SK-N-SH (cell line): ENCODE measurements at places on chromosomes 4 and X. TPM values are rescaled to one million over a fixed set of nuclear protein-coding genes. Genes with fewer than 3 reads are reported as not detected.

DNA sequence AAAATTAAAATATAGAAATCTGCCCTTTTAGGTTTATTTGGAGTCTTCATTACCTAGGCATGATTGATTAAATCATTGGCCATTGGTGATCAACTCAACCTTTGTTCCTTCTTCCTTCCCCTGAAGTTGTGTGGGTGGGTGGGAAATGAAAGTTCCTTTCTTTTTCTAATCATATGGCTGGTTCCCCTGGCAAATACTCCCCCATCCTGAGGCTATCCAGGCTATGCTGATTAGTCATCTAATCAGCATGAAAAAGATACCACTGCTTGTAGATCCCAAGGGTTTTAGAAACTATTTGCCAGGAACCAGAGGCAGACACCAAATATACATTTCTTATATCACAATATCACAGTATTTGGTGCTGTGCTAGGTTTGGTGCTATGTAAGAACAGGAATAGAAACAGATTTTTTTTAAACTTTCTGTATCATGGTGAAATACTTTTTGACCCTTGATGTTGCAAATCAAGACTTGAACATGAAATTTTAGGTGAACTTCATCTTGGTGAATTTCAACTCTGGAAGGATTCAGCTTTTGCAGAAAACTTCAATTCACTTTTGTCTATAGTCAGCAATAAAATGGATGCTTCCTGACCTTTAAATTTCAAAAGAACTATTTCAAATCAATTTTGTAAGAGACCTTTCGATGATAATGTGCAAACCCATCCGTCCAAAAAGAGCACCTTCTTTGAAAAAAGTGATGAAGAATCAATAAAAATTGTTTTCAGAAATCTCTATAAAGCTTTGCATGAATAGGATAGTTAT, 71.1 kb downstream of the CCSER1 start:
- no peaks in the 10 kb centered on the region for H3K27me3 ChIP-seq
- H3K4me1 ChIP-seq = no peaks in the 10 kb centered on the region
- no peaks in the 10 kb centered on the region for H3K36me3 ChIP-seq
- H3K27ac ChIP-seq = no peak overlapping the region

- no peaks in the 10 kb centered on the region for H3K36me3 ChIP-seq
- DNase-seq = no peak
- H3K4me3 ChIP-seq = no peak overlapping the region
- no peaks in the 10 kb centered on the region for H3K27me3 ChIP-seq
- H3K27ac ChIP-seq = no peak overlapping the region
These were observed 27.2 kb downstream of the PALLD start for GRCh38 chr4:168524006-168524405.

DNA sequence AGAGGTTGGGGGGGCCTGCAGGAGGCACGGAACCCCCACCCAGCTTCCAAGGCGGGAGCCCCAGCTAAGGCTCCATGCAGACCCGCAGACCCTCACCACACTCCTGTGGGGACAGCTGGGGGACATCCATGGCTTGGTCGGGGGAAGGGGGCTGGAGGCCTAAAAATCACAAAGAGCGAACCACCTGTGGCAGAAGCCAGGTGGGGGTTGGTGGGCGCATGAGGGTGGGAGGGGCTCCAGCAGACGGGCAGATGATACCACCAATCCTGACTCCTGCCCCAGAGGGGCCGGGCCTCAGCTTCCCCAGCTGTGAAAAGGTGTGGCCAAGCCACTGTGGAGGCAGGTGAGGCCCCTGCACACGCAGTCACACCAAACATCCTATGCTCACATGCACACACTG, 111.6 kb downstream of the FAM53A start:
- H3K27me3 ChIP-seq = no peaks in the 10 kb centered on the region
- H3K36me3 ChIP-seq = no peaks in the 10 kb centered on the region
- H3K4me1 ChIP-seq = no peaks in the 10 kb centered on the region
- no peak overlapping the region for H3K4me3 ChIP-seq
- no peak overlapping the region for H3K27ac ChIP-seq

- H3K27me3 ChIP-seq = no peaks in the 10 kb centered on the region
- no peaks in the 10 kb centered on the region for H3K4me1 ChIP-seq
- no peak overlapping the region for H3K27ac ChIP-seq
- H3K36me3 ChIP-seq = no peaks in the 10 kb centered on the region
These were observed 23.3 kb upstream of the PSAPL1 start for GRCh38 chr4:7458066-7458425.

DNA sequence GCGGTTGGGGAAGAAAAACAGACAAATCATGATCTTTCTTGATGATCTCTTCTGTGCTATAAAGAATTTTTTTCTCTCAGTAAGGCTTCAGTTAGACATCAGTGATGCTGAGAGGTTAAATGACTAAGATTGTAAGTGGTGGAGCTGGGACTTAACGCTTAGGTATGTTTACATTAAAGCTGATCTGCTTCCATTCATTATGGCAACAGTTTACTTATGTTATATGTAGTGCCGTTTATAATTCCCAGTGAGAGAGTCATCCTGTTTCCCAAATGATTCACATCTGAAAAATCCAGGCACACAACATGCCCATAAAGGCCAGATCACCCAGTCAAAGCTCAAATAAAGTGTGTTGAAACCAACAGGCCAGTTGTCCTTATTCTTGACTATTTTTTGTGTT, 50.1 kb downstream of the CENPVL3 start:
- H3K4me3 ChIP-seq = no peak overlapping the region
- no peaks in the 10 kb centered on the region for H3K36me3 ChIP-seq
- no peak for DNase-seq
- no peaks in the 10 kb centered on the region for H3K4me1 ChIP-seq

DNA sequence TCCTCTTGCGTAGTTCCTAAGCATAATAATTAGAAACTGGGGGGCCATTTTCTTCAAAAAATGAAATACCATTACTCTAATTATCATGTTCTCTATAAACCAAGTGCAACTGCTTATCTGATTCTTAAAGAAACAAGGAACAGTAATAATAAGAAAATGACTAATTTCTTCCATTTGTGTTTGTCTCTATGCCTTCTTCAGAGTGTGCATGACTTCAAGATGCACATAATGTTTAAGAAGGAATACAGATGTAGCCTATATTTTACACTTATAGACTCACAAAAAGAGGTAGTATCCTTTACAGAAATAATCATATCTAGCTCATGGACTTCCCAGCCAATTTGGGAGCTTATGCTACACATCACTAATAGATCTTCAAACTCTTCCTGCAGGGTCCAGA, 131.7 kb downstream of the CHRNA9 start:
- no peaks in the 10 kb centered on the region for H3K27me3 ChIP-seq
- H3K27ac ChIP-seq = no peak overlapping the region
- no peak for DNase-seq
- no peaks in the 10 kb centered on the region for H3K36me3 ChIP-seq
- no peaks in the 10 kb centered on the region for H3K4me1 ChIP-seq

- no peaks in the 10 kb centered on the region for H3K27me3 ChIP-seq
- no peaks in the 10 kb centered on the region for H3K4me1 ChIP-seq
- peak overlapping the region; percentile 73; the same call in 1 of the 2 replicates for H3K27ac ChIP-seq
These were observed 26.5 kb upstream of the NEIL3 start for GRCh38 chr4:177283167-177283566.

GRCh38 chr4:96097693-96098092, 257.8 kb downstream of the PDHA2 start:
- H3K4me3 ChIP-seq = no peak overlapping the region
- no peak overlapping the region for H3K27ac ChIP-seq
- no peaks in the 10 kb centered on the region for H3K4me1 ChIP-seq
- no peaks in the 10 kb centered on the region for H3K27me3 ChIP-seq

DNA sequence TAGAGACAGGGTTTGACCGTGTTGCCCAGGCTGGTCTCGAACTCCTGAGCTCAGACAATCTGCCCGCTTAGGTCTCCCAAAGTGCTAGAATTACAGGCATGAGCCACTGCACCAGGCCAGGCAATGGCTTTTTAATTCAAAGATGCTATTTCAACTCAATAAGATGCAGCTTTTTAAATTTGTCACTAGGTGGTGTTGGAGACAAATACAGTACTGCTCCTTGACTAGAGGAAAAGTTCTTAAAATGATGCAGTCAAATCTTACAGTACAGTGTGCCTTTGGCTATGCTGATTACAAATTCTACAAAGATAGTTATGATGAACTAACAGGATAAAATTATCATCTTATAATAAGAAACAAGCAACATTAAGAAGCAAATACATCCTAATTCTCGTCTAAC, 441.1 kb downstream of the KCNIP4 start:
- H3K36me3 ChIP-seq = no peaks in the 10 kb centered on the region
- DNase-seq = peak; percentile 2
- no peak overlapping the region for H3K27ac ChIP-seq
- H3K27me3 ChIP-seq = no peaks in the 10 kb centered on the region
- no peak overlapping the region for H3K4me3 ChIP-seq

GRCh38 chr4:53747401-53747800, 156.1 kb upstream of the LNX1 start:
- no peak for DNase-seq
- no peak overlapping the region for H3K4me3 ChIP-seq
- peaks cover 8% of the 10 kb centered on the region for H3K4me1 ChIP-seq
- no peaks in the 10 kb centered on the region for H3K27me3 ChIP-seq
- no peak overlapping the region for H3K27ac ChIP-seq

GRCh38 chr4:60605646-60606354, 594.3 kb upstream of the ADGRL3 start:
- no peak overlapping the region for H3K4me3 ChIP-seq
- H3K4me1 ChIP-seq = no peaks in the 10 kb centered on the region
- H3K27me3 ChIP-seq = no peaks in the 10 kb centered on the region
- no peak for DNase-seq
- no peaks in the 10 kb centered on the region for H3K36me3 ChIP-seq
- H3K27ac ChIP-seq = peak overlapping the region; percentile 72

GRCh38 chr4:124288706-124289486, 423.6 kb downstream of the ANKRD50 start:
- no peak for DNase-seq
- no peak overlapping the region for H3K4me3 ChIP-seq
- H3K27ac ChIP-seq = no peak overlapping the region
- no peaks in the 10 kb centered on the region for H3K27me3 ChIP-seq
- H3K4me1 ChIP-seq = no peaks in the 10 kb centered on the region

DNA sequence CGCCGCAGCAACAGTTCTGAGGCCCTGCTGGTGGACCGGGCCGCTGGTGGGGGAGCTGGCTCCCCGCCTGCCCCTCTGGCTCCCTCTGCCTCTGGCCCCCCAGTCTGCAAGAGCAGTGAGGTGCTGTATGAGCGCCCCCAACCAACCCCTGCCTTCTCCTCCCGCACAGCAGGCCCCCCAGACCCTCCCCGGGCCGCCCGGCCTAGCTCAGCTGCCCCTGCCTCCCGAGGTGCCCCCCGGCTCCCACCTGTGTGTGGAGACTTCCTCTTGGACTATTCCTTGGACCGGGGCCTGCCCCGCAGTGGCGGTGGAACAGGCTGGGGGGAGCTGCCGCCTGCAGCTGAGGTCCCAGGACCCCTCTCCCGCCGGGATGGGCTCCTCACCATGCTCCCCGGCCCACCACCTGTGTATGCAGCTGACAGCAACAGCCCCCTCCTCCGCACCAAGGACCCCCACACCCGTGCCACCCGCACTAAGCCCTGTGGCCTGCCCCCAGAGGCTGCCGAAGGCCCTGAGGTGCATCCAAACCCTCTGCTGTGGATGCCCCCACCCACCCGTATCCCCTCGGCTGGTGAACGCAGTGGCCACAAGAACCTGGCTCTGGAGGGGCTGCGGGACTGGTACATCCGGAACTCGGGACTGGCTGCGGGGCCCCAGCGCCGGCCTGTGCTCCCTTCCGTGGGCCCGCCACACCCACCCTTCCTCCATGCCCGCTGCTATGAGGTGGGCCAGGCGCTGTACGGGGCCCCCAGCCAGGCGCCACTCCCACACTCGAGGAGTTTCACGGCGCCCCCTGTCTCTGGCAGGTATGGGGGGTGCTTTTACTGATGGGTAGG, 6.3 kb downstream of the PRAF2 start:
- no peaks in the 10 kb centered on the region for H3K27me3 ChIP-seq
- DNase-seq = peak; percentile 44
- no peaks in the 10 kb centered on the region for H3K36me3 ChIP-seq
- no peaks in the 10 kb centered on the region for H3K4me1 ChIP-seq
- H3K4me3 ChIP-seq = no peak overlapping the region

DNA sequence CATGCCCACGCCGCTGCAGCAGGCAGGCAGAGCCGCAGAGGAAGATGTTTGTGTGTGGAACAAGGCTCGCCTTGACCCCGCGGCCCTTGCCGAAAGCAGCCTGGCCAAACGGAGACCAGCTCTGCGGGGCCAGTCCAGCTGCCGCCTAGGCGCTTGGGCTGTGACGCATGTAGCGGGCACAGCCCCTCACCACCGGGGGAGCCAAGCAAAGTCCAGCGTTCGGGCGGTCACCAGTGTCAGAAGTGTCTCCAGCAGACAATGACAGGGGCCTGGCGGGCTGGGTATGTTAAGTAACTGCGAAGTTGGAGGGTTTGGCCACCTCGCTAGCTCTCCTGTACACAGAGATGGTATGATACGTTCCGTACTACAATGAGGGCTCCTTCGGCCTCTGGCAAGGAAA, 1.3 kb downstream of the AMER1 start:
- H3K27me3 ChIP-seq = no peaks in the 10 kb centered on the region
- DNase-seq = peak; percentile 60
- 0 out of 2 replicates have a peak, but pooled peaks cover 4% of the 10 kb centered on the region for H3K4me1 ChIP-seq
- no peaks in the 10 kb centered on the region for H3K36me3 ChIP-seq
- peak overlapping the region; percentile 79; the same call in 1 of the 2 replicates for H3K27ac ChIP-seq
- H3K4me3 ChIP-seq = peak overlapping the region; percentile 75

- no peak for DNase-seq
- H3K27me3 ChIP-seq = peaks cover 5% of the 10 kb centered on the region; the same call in 1 of the 2 replicates
- no peak overlapping the region for H3K4me3 ChIP-seq
- no peak overlapping the region for H3K27ac ChIP-seq
These were observed 81.3 kb downstream of the PLS3 start for GRCh38 chrX:115642311-115642710.

- DNase-seq = no peak
- no peak overlapping the region for H3K27ac ChIP-seq
- no peak overlapping the region for H3K4me3 ChIP-seq
- H3K27me3 ChIP-seq = no peaks in the 10 kb centered on the region
These were observed 84.8 kb upstream of the ZFP42 start for GRCh38 chr4:187910741-187911140.

DNA sequence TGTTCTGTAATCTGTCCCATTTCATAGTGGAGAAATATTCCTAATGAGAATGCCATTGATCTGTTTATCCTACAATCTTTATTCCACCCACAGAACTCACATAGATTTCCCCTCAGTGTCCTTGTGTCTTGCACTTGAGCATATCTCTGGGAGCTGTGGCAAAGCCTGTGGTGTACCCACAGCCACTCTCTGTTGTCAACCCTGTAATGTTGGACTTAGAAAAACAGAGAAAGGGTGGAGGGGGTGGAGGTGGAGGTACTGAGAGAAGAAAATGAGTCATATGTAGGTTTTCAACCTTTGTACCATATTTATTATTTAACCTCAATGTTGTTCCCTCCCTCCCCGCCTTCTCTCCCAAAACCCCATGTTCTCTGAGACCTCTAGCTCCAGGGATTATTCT, 46.9 kb upstream of the TLL1 start:
- H3K27me3 ChIP-seq = no peaks in the 10 kb centered on the region
- no peaks in the 10 kb centered on the region for H3K4me1 ChIP-seq
- no peaks in the 10 kb centered on the region for H3K36me3 ChIP-seq
- no peak overlapping the region for H3K4me3 ChIP-seq
- DNase-seq = no peak
- H3K27ac ChIP-seq = no peak overlapping the region

GRCh38 chr4:55442541-55442940, 46.8 kb downstream of the TMEM165 start:
- no peak overlapping the region for H3K4me3 ChIP-seq
- H3K36me3 ChIP-seq = peaks cover 57% of the 10 kb centered on the region
- no peaks in the 10 kb centered on the region for H3K27me3 ChIP-seq
- H3K4me1 ChIP-seq = peaks cover 25% of the 10 kb centered on the region; the same call in 1 of the 2 replicates
- H3K27ac ChIP-seq = peak overlapping the region; percentile 29
- no peak for DNase-seq

The PDE5A gene
- polyA plus RNA-seq = 6.4 and 10.1 TPM in 2 replicates

The SEPSECS gene
- polyA plus RNA-seq = 2.0 and 2.7 TPM in 2 replicates

The KDR gene
- polyA plus RNA-seq = 0.02 TPM in 1 of 2 replicates, not detected in the other

The WAS gene
- 0.24 and 0.30 TPM in 2 replicates for polyA plus RNA-seq

The CAPN6 gene
- 0.02 TPM in 1 of 2 replicates, not detected in the other for polyA plus RNA-seq

The ODAPH gene
- 0.03 and 0.19 TPM in 2 replicates for polyA plus RNA-seq

The KLHL13 gene
- polyA plus RNA-seq = 19.5 and 27.6 TPM in 2 replicates

The ERCC6L gene
- 1.5 and 1.8 TPM in 2 replicates for polyA plus RNA-seq

The FRMD7 gene
- not detected in 2 replicates for polyA plus RNA-seq
